Activated naive CD8-positive, alpha-beta T cell treated with anti-CD3 and anti-CD28 coated beads for 36 hours (primary cell): ENCODE measurements at places on chromosomes 5 and 9.

DNA sequence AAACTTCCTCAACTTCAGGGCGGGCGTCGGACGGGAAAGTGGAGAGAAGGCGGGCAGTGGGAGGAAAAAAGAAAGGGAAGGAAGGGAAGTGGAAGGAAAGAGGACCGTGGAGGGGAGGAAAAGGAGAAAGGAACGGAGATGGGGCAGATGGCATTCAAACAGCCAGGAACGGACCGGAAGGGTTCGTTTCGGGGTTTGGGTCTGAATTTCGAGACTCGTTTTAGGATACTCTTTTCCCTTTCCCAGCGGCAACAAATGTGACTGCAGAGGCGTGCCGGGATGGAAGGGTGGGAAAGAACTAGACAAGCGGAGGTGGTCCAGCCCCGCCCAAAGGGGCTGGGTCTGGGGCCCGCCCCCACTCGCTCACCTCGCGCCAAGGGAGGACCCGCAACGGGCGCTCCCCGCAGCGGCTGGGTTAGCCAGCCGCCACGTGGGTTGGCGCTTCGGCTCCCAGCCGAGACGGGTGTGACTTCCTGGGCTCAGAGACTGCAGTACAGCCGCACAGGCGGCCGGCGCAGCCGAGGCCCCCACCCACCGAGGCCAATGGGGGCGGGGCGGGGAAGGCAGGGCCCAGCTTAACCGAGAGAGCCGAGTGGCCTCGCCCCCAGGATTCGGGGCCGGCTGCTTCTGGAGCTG lies 2.7 kb downstream of the VCAN start:
- DNase-seq, result peak; percentile 54

DNA sequence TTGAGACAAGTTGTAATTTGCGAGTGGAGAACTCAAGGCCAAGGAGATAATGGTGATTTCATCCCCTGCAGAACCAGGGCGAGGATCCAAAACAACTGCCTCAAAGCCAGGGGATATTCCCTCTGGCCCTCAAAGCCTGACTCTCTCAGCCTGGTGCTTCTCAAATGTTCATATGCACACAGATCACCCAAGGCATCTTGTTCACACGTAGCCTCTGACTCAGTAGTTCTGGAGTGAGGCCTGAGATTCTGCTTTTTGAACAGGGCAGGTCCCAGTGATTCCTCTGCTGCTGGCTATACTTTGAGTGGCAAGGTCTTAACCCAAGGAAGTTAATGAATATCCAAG lies 30.2 kb upstream of the WWC1 start:
- DNase-seq, result no peak

DNA sequence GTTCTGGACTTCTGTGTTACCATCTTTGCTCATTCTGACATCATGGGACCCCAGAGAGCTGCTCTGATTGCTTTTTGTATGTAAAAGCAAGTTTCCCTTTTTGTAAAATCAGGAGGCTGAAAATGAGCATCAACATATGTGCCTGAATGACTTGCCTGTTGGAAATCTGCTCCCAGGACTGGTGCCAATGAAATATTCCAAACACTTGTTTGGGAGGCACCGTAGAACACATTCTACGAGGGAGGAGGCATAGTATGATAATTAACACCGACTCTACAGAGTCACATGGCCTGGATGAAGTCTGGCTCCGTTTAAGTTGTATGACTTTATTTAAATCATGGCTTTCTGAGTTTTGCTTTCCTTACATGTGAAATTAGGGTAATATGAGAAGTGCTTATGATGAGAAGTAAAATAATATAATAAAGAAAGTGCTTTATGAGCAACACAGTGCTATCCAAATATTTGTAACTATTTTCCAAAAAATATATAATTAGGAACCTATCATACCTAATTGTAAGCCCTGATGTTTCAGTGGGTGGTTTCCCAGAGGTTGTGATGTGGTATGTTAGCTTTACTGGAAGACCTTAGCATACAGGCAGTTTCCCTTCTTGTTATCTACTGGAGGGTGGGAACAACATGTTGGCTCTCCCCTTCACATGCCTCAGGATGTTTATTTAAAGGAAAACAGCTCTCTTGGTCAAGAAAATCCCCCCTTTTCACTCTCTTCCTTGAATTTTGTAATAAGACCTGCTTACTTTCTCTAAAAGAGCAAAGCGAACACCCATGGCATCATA lies 238.1 kb downstream of the FBXL7 start:
- DNase-seq, result no peak

DNA sequence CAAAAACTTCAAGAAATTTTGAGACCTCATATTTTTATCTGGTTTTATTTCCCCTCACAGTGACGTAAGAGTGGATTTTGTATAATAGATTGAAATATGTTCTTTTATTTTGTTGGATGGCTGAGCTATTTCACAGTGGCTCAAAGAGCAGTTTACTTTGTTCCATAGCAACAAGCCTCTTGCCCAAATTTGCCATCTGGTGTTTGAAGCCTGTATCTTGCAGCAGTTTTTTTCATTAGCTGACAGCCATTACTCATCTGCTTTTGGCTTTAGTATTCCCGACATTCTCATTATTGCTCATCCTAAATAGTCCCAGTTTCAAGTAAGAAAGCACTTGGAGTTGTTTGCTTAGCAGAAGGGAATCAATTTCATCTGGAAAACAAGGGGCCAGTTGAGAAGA lies 36.3 kb downstream of the GDA start:
- DNase-seq, result no peak

DNA sequence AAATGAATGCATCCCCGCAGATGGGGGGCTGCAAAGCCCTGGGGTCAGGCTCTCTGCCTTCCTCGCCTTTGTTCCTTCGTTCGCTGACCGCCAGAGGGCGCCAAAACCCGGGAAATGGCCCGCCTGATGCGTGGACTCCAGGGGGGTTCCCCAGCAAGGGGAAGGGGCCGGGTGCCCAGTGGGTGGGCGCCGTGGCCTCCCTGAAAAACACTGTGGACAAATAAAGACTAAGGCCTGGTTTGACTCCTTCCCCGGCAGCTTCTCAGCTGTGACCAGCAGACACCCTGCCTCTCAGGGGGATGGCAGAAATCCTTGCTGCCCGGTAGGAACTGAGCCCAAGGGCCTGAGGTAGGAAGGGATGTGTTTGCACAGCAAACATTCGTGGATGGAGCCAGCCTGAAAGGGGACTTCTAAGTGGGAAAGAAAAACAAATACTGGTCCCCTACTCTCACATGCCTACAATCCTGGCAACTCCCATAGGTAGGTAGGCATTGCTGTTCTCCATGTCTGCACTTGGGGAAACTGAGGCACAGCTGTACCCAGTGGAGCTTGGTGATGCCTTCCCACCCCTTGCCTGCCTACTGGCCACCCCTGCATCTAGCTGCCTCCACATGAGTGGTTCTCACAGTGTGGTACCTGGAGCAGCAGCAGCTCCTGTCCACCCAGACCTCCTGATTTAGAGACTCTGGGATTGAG lies 57.7 kb downstream of the DUSP1 start:
- peak; percentile 67 for DNase-seq

DNA sequence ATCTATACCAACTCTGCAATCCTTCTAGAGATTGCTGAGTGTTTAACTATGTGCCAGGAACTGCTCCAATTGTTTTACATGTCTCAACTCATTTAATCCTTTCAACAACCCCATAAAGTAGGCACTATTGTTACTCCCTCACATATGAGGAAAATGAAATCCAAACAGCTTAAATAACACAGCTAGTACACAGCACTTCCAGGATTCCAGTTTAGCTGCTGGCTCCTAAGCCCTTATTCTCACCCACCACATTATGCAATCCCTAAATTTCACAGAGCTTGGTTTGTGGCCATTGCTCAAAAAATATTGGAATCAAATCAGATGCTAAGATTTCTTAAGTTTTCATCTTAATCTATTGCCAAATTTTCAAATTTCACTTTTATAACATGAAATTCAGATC lies 84.9 kb downstream of the PRELID2 start:
- DNase-seq, result no peak

- DNase-seq, result no peak
These were observed 14.0 kb downstream of the ATP10B start for GRCh38 chr5:160837749-160838593.

DNA sequence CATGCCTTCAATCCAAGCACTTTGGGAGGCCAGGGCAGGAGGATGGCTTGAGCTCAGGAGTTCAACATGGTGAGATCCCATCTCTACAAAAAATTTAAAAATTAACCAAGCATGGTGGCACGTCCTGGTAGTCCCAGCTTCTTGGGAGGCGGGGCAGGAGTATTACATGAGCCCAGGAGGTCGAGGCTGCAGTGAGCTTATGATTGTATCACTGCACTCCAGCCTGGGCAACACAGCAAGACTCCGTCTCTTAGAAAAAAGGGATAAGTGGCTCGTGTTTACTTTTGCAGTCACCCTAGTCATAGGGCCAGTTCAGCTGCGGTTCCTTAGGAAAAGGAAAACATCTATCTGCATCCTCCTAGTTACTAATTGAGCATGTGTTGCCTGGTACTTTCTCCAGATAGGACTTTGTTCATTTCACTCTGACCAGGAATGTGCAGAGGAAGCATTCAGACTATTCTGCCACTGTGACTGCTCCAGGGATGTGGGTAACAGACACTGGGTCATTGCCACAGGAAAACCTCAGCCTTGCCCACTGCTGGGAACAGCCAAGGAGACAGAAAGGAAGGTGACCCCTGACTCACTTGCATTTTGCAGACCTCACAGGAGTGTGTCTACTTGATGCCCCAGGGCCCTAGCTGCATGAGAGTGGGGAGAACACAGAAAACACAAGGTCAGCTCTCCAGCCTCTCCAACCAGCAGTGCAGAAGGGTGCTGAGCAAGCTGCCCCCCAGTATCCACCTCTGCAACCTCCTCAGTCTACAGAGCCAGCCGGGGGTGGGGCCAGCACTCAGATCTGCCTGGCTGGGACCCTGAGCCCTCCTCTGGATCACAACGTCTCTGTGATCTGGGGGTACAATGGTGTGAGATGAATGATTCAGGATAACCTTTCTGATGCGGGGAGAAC lies 33.9 kb upstream of the ALDH1B1 start:
- no peak for DNase-seq

DNA sequence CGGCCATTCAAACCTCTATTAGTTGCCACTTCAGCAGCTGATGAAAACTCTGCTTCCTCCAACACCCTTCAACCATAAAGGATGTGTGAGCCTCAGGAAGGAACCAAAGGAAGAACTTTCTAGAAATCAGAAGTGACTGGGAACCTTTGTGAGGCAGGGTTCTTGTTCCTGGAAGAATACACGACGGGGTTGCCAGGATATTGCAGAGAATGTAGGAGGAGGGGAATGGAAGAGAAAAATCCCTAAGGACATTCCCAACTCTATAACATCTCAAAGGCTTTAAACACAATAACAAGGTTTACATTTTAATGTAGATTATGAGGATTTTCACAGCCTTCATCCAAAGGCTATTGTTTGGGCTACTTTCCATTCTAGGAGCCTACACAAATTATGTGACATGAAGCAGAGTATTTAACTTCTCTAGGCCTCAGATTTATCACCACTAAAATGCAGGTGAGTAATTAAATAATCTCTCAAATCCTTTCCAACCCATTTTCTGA lies 147.7 kb downstream of the GLIS3 start:
- no peak for DNase-seq

- DNase-seq, result no peak
These were observed 2.9 kb downstream of the NSMF start for GRCh38 chr9:137456061-137456863.

DNA sequence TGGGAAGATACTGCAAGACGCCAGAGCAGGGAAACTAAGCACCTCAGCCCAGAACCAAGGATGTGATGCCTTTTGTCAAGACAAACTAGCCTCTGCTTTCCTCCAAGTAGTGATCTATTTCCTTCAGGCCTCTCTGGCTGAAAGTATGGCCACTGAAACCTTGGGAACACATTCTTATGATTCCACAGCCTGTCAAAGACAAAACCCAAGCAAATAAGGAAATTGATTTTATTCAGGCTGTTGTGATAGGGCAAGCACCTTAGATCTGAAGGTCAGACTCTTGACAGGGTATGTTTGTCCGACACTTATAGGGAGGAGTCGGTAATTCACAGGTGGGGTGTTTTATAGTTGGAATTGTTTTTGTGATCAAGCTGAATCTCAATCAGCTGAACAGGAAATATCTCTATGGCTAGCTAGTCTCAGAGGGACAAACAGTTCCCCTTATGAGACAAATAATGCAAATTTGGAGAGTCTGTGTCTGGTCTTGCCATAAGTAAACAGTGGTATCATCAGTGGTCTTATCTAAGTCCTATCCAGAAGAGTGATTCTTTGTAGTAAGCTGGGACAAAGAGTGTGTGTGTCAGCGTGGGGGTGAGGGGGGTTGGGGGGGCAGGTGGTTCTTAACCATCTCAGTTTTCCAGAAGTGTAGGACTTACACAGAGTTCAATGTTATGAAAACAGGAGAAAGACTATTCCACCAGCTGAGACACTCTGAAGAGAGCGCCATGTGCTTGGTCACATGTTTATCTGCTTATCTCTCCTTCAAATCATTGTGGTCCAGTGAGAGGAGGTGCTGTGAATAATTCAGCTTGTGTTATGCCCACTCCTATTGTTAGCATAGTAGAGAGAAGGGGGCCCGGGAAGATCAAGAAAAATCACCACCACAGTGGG lies 6.7 kb upstream of the ZCCHC10 start:
- DNase-seq, result no peak

- peak; percentile 70 for DNase-seq
These were observed 11.9 kb downstream of the GRIN1 start for GRCh38 chr9:137150617-137151457.

- no peak for DNase-seq
These were observed 385.8 kb downstream of the EFNA5 start for GRCh38 chr5:107284822-107285525.

DNA sequence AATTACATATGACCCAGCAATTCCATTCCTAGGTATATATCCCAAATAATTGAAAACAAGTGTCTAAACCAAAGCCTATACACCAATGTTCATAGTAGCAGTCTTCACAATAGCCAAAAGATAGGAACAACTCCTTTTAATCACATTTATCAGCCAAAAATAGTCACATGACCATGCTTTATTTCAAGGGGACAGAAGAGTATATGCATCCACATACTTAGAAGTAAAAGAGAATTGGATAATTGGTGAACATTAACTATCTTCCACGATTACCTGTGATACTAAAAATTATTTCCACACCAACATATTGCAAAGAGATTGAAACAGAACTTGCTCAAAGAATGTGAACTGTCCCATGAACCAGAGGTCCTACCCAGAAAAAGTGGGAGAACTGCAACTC lies 51.8 kb upstream of the FOXE1 start:
- DNase-seq, result no peak

- no peak for DNase-seq
These were observed 37.4 kb downstream of the MAT2B start for GRCh38 chr5:163542771-163543170.

GRCh38 chr9:14752871-14753270 lies 30.3 kb upstream of the CER1 start:
- DNase-seq, result no peak

DNA sequence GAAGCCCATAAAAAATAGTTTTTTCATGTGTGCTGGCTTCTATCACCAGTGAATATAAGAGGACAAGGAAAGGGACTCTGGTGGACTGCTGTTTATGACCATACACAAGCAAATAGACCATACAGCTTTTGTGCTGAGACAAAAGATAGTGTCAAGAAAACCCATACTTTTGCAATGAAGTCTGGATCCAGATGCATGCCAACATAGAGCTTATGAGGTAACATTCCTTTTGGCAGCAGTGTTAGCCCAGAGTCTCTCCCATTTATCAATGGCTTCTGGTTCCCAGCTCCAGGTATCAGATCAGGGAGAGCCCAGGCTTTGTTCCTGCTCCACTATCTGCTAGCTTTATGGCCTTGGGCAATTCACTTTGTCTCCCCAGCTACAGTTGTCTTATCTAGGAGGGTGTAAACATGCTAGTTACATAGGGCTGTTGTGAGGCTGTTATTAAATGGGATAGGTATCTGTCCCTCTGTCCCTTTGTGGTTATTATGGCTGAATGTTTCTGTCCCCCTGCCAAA lies 55.6 kb downstream of the CCDC192 start:
- no peak for DNase-seq
